K562 (cell line): ENCODE measurements at places on chromosomes 1 and 21. TPM values are rescaled to one million over a fixed set of nuclear protein-coding genes. Genes with fewer than 3 reads are reported as not detected.

DNA sequence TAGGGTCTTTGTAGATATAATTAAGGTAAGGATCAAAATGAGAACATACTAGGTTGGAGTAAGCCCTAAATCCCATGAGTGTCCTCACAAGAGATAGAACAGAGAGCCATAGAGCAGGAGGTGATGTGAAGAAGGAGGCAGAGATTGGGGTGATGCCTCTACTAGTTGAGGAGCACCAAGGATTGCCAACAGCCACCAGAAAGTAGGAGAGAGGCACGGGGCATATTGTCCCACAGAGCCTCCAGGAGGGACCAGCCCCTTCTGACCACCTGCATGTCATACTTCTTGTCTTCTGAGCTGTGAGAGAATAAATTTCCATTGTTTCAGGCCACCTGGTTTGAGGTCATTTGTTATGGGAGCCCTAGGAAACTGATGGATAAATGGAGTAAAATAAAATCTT, 363.3 kb downstream of the RPS6KC1 start:
- no peak overlapping the region for H3K4me3 ChIP-seq
- no peak for DNase-seq
- H3K4me1 ChIP-seq, result no peaks in the 10 kb centered on the region

DNA sequence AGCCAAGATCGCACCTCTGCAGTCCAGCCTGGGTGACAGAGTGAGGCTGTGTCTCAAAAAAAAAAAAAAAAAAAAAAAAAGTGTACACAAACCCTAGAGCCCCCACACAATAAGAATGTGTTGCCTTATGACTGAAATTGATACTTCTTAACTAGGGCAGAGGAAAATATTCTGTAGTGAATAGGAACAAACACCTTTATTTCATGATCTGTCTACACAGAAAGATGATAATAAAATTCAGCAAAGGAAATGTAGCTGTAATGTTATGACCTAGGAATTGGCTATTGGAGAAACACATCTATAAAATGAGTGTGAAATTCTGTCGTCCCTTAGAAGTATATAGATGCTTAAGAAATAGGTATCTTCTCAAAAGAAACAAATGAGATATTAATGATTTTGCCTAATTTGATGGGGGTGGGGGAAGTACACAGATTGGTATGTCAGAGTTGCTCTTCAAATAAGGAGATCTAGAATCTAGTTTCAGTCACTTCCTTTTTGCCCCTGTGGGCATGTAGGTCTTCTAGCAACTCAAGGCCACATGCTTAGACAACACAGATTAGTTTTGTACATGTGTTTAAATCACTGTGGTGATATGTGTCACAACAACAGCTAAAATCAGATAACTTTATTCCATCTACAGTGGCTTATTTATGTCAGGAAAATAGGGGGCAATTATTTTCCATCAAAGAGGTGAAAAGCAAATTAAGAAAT, 10.7 kb upstream of the GPR25 start:
- DNase-seq, result no peak
- no peak overlapping the region for H3K4me3 ChIP-seq

Gene MYOG
- total RNA-seq, result not detected in 2 replicates

DNA sequence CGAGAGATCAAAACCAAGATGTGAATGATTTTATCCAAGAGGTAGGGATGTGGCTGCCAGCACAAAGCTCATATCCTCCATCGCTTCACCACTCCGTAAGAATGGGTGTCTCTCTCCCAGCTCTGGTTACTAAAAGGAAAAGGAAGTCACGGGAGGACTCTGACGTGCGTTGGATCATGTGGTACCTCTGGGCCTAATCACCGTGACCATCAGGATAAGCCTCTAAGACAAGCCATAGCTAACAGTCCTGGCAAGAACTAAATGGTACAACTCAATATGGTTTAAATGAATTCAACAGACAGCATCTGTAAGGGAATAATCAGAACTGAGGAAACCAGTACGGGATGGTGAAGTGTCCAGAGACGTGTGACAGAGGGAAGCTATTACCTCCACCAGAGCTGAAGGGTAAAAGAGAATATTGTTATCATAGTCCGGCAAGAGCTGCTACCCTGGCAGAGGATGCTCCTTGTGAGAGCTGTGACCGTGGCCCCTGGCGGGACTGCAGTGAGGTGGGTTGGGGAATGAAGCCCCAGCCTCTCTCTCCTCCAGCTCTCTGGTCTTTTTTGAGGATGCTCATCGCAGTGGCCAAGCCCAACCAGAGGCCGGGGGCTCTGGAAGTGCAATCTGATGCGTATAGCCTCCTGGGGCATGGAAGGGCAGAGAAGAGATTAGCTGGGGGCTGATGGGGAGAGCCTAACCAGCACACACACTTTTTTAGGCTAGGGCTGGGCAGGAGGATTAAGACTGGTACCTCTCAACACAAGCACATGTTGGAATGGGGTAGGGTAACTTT, 54.2 kb downstream of the KIAA1614 start:
- no peak overlapping the region for H3K4me3 ChIP-seq
- H3K27me3 ChIP-seq, result no peaks in the 10 kb centered on the region
- no peak overlapping the region for H3K27ac ChIP-seq
- no peak for DNase-seq
- peaks cover 11% of the 10 kb centered on the region for H3K4me1 ChIP-seq

- H3K36me3 ChIP-seq, result no peaks in the 10 kb centered on the region
- no peaks in the 10 kb centered on the region for H3K4me1 ChIP-seq
- H3K4me3 ChIP-seq, result no peak overlapping the region
- H3K27ac ChIP-seq, result no peak overlapping the region
- no peaks in the 10 kb centered on the region for H3K27me3 ChIP-seq
- DNase-seq, result no peak
These were observed 472.8 kb downstream of the NUF2 start for GRCh38 chr1:163794551-163794950.

DNA sequence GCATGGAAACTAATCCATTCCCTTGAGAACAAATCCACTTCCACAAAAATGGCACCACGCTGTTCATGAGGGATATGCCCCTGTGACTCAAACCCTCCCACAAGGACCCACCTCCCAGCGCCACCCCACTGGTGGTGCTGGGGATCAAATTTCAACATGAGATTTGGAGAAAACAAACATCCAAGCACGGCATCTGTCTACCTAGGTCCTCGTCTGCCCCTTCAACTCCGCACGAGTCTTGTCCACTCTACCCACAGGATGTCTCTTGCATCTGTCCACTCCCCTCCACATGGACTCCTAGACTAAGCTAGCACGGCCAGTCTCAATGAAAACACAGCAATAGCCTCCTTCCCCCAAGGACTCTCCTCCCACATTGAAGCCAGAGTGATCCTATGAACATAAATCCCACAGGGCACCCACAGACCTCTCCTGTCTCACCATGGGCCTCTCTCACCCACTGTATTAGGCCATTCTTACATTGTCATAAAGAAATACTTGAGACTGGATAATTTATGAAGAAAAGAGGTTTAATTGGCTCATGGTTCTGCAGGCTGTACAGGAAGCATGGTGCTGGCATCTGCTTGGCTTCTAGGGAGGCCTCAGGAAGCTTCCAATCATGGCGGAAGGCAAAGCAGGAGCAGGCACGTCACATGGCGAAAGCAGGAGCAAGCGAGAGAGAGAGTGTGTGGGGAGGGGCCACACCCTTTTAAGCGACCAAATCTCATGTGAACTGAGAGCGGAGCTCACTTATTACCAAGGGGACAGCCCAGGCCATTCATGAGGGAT, 101.4 kb downstream of the TOMM20 start:
- H3K36me3 ChIP-seq, result no peaks in the 10 kb centered on the region
- peaks cover 10% of the 10 kb centered on the region for H3K4me1 ChIP-seq
- H3K27me3 ChIP-seq, result no peaks in the 10 kb centered on the region

- no peak overlapping the region for H3K27ac ChIP-seq
- no peaks in the 10 kb centered on the region for H3K4me1 ChIP-seq
- peaks cover 95% of the 10 kb centered on the region for H3K27me3 ChIP-seq
- H3K36me3 ChIP-seq, result no peaks in the 10 kb centered on the region
- no peak for DNase-seq
- no peak overlapping the region for H3K4me3 ChIP-seq
These were observed 11.0 kb downstream of the CNTN2 start for GRCh38 chr1:205054013-205054412.

Gene SH2D1B
- total RNA-seq, result 5.4 and 6.3 TPM in 2 replicates

Gene KCNK1
- 9.4 and 9.8 TPM in 2 replicates for total RNA-seq

- H3K27me3 ChIP-seq, result peaks cover 16% of the 10 kb centered on the region
- H3K4me1 ChIP-seq, result no peaks in the 10 kb centered on the region
- no peak for DNase-seq
- H3K36me3 ChIP-seq, result no peaks in the 10 kb centered on the region
- H3K27ac ChIP-seq, result no peak overlapping the region
- H3K4me3 ChIP-seq, result no peak overlapping the region
These were observed 69.1 kb downstream of the HSF2BP start for GRCh38 chr21:43590194-43590593.

GRCh38 chr1:240597153-240597745, 14.7 kb downstream of the GREM2 start:
- no peak overlapping the region for H3K4me3 ChIP-seq
- no peak overlapping the region for H3K27ac ChIP-seq
- DNase-seq, result no peak
- no peaks in the 10 kb centered on the region for H3K36me3 ChIP-seq
- H3K27me3 ChIP-seq, result no peaks in the 10 kb centered on the region

DNA sequence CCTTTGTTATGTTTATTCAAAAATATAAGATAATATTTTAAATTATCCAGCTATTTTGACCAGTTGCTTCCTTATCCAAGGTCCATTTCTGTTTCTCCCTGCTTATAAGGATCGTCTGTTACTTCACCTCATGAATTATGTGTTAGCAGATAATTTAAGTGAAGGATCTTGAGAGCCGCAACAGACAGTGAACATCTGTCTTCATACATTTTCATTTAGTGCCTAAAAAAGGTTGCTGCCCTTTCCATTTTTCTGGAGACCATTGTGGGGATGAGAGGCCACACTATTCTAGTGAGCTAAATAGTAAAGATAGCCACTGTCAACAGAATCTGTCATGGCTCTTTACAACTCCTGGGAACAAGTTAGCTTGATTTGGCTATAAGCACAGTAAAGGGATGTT, 154.0 kb downstream of the CLEC20A start:
- H3K27ac ChIP-seq, result no peak overlapping the region
- no peaks in the 10 kb centered on the region for H3K4me1 ChIP-seq
- H3K36me3 ChIP-seq, result no peaks in the 10 kb centered on the region
- no peak overlapping the region for H3K4me3 ChIP-seq

Gene OVAAL
- not detected in 2 replicates for total RNA-seq

- no peak overlapping the region for H3K27ac ChIP-seq
- no peaks in the 10 kb centered on the region for H3K27me3 ChIP-seq
- no peak for DNase-seq
- H3K36me3 ChIP-seq, result no peaks in the 10 kb centered on the region
- peaks cover 66% of the 10 kb centered on the region for H3K4me1 ChIP-seq
These were observed 8.8 kb downstream of the LAMB3 start for GRCh38 chr1:209643285-209644020.

Gene HES2
- 0.18 TPM in 1 of 2 replicates, not detected in the other for total RNA-seq

DNA sequence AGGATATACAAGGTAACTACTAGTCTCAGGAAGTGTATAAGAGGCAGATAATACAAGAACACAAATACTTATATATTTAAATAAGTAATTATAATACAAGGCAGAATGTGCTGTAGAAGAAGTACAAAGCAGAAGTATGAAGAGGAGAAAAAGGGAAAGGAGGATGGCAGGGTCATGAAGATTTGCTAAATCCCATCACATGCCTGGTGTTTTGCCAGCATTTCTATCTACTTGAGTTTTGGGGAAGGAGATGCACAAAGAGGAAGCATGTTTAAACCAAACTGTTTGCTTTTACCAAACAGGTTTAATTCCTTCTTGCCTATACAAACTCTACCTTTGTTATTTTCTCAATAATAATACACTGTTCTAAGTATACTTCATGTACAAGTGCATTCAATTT, 60.9 kb upstream of the PODN start:
- H3K27ac ChIP-seq, result no peak overlapping the region
- H3K4me3 ChIP-seq, result no peak overlapping the region
- DNase-seq, result no peak
- H3K4me1 ChIP-seq, result no peaks in the 10 kb centered on the region

GRCh38 chr1:57839067-57839466, 415.2 kb upstream of the DAB1 start:
- H3K4me1 ChIP-seq, result no peaks in the 10 kb centered on the region
- H3K27ac ChIP-seq, result no peak overlapping the region

Gene NEGR1
- not detected in 2 replicates for total RNA-seq

Gene RGSL1
- not detected in 2 replicates for total RNA-seq

DNA sequence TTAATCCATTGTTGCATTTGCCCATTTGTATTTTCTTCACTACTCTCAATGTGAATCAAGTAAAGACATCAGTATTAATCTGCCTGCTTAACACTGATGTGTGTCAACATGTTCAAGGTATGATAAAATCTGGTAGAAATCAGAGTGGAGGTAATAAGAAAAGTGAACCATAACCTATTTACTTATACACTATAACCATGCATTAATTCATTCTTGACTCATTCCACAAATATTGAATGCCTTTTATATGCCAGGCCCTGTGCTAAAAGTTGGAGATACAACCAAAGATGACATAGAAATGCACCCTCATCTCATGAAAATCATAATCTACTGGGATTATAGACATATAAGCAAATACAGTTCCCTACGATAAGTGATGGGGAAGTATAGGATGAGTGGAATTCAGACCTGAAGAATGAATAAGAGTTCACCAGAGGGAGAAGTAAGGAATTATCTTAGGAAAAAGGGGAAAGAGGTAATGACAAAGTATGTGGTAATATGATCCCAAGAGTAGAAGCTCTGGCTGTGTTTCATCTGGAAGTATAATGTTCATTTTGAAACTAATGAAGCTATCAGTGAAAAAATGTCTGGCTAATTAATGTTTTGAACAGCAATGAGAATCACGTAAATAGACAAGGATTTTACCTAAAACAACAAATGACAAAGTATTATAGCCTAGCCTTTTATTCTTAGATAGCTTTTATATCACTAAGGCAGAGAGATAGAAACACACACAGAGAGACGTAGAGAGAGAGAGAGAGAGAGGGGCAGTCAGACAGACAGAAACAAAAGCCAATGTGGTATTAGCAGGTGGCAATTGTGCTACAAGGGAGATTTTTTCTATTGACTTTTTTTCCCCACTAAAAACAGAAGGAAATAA, 7.0 kb upstream of the RWDD3 start:
- H3K4me3 ChIP-seq, result no peak overlapping the region
- no peak for DNase-seq
- no peaks in the 10 kb centered on the region for H3K36me3 ChIP-seq
- H3K27me3 ChIP-seq, result no peaks in the 10 kb centered on the region
- H3K27ac ChIP-seq, result no peak overlapping the region

DNA sequence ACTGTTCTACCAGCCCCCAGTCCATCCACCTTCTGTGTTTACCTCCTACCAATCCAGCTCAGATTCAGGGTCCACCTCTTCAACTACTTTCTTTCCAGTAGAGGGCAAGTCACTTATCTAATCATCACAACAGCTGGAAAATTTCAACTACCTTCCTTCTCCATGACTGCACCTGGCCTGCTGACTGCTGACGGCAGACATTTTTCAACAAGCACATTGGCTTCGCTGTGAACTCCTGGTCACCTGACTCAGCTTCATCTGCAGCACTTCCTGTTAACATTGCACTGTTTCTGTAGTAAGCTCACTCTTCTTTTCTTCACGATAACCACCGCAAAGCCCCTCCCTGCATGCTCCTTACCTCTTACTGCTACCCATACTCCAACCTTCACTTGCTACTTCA, 405.7 kb downstream of the NTNG1 start:
- H3K36me3 ChIP-seq, result no peaks in the 10 kb centered on the region
- H3K27me3 ChIP-seq, result no peaks in the 10 kb centered on the region
- H3K4me1 ChIP-seq, result no peaks in the 10 kb centered on the region
- H3K4me3 ChIP-seq, result no peak overlapping the region
- no peak overlapping the region for H3K27ac ChIP-seq

Gene HES3
- 0.27 TPM in 1 of 2 replicates, not detected in the other for total RNA-seq

GRCh38 chr1:27594564-27595510, 9.1 kb downstream of the AHDC1 start:
- H3K36me3 ChIP-seq, result peaks cover 45% of the 10 kb centered on the region; the same call in 2 of the 3 replicates
- H3K4me1 ChIP-seq, result peaks cover 85% of the 10 kb centered on the region
- H3K27me3 ChIP-seq, result no peaks in the 10 kb centered on the region
